ENCODE measurements at places on chromosomes 6 and 20.
A peak's percentile ranks its signal among the peaks of the same experiment; 100 is the strongest.

- no peak for DNase-seq
Observed at GRCh38 chr6:70099732-70100131, 203.2 kb downstream of the COL9A1 start.

GRCh38 chr20:5127204-5127858 lies 523 bp downstream of the CDS2 start:
- DNase-seq, result peak; percentile 41

DNA sequence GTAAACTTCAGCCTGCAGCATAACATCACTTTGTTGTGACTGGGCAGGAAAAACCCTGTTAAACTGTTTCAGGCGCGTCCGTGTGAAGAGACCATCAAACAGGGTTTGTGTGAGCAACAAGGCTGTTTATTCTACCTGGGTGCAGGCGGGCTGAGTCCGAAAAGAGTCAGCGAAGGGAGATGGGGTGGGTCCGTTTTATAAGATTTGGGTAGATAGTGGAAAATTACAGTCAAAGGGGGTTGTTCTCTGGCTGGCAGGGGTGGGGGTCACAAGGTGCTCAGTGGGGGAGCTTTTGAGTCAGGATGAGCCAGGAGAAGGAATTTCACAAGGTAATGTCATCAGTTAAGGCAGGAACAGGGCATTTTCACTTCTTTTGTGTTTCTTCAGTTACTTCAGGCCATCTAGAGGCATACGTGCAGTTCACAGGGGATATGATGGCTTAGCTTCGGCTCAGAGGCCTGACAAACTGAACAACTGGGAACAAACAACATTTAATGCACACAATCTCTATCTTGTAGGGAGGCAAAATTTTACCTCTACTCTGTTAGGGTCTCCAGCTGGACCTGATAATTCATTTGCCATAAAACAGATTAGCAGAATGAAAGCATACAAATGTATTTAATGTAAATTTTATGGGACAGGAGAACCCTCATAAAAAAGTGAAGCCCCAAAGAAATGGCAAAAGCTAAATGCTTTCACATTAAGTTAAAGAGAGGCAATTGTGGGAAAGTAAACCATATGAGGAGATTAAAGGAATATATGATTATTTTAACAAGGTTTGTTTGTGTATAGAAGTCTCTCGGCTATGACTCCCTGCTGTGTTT lies 58.3 kb upstream of the HFE start:
- peak; percentile 50 for DNase-seq

GRCh38 chr20:25150016-25150415 lies 45.5 kb upstream of the ENTPD6 start:
- no peak for DNase-seq

- DNase-seq, result no peak
Observed at GRCh38 chr6:130655586-130655985, 171.6 kb upstream of the SMLR1 start.

- no peak for DNase-seq
Observed at GRCh38 chr20:54625497-54625896, 150.1 kb downstream of the DOK5 start.

- peak; percentile 13 for DNase-seq
Observed at GRCh38 chr6:43669050-43669921, 18.3 kb downstream of the MRPS18A start.

- DNase-seq, result no peak
Observed at GRCh38 chr6:24051942-24052589, 73.9 kb upstream of the NRSN1 start.

- peak; percentile 11 for DNase-seq
Observed at GRCh38 chr20:3677733-3678132, 4.1 kb downstream of the ADAM33 start.

GRCh38 chr20:51514249-51514648 lies 28.3 kb downstream of the NFATC2 start:
- no peak for DNase-seq

- DNase-seq, result no peak
Observed at GRCh38 chr20:42391807-42392206, 773.6 kb upstream of the CHD6 start.

DNA sequence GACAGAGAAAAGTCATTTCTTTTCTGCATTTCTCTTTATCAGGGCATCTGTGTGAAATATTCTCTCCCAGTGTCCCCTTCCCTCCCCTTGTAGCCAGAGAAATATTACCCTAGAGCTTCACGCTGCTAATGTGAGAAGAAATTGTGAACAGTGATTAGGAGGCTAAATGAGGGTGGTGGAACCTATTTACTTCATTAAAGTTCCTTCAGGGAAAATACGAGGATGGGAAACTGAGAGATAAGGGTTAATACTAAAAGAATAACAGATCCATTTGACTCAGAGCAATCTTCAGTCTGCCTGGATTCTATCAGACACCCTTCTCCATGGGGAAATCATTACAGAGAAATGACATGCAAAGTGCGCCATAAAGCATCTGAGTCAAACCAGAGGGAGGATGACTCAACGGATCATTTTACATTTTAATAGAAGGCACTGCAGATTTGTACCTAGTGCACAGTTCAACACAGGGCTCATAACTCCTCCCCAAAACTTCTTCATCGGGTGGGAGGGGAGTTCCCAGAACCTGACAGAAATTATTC lies 131.3 kb downstream of the GJA10 start:
- DNase-seq, result peak; percentile 89

DNA sequence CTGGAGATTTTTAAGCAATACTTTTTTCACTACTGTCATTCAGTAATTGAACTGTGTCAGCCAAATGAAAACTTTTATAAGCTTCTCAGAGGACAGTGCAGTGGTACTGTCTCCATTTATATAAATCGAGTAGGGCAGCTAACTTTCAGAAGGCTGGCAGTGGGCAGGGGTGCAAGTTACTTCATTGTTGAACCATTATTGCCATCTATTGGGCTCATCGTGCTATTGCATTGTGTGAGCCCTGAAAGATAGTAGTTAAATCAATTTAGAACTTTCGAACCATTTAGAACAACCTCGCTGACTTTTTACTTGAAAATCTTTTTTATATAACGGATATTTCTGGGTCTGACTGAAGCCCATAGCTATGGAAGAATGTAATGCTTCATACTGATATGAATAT lies 347.8 kb upstream of the PLCB4 start:
- peak; percentile 63 for DNase-seq

- DNase-seq, result peak; percentile 46
Observed at GRCh38 chr6:13914351-13914750, 10.4 kb upstream of the RNF182 start.

GRCh38 chr6:752438-752837 lies 59.5 kb upstream of the EXOC2 start:
- no peak for DNase-seq

Data from astrocyte of the spinal cord (primary cell).